ENCODE measurements at places on chromosomes 4 and X.

- DNase-seq = peak; percentile 86
These were observed 9.7 kb upstream of the MAGEA4 start for GRCh38 chrX:151902813-151903591.

DNA sequence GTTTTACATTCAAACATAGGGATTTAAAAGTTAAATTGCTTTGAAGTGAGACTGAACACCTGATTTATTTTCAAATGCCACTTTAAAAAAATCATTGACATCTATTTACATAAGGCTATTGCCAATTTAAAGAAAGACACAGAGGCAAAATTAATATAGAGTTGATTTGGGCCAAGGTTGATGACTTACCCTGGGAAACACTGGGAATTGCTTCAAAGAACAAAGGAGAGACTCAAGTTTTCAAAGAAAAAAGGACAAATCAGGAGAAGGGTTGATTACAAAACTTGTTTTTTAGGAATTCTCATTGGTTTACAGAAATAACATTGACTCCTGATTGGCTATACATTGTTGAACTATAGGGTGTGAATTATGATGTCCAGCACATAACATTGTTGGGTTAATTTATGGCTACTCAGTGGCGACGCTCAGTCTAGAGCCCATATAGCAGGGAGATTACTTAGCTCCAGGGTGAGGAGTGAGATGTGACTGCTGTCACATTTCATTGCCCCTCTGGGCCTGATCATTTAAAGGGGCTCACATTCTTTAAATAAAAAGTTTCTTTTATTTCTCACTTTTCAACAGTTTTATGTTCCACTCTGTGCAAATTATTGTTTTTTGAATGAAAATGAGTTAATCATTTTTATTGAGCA is 184.6 kb downstream of the SPATA18 start:
- no peak for DNase-seq

GRCh38 chr4:173503330-173504180 is 26.5 kb downstream of the HAND2 start:
- DNase-seq = no peak

DNA sequence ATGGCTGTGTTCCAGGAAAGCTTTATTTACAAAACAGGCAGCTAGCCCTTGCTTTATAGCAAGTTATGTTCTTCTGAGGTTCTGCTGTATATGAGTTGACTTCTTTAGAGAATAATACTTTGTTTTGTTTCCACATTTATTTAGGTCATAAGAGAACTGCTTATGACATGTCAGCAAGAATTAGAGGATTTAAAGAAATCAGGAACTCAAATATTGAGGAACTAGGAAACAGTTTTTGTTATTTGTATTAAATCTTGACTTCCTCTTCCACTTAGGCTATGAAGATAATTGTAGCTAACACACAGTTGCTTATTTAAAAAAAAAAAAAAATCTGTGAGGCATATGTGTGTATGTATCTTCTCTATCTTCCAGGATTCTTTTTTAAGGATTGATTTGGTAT is 14.3 kb downstream of the ZRSR2 start:
- no peak for DNase-seq

DNA sequence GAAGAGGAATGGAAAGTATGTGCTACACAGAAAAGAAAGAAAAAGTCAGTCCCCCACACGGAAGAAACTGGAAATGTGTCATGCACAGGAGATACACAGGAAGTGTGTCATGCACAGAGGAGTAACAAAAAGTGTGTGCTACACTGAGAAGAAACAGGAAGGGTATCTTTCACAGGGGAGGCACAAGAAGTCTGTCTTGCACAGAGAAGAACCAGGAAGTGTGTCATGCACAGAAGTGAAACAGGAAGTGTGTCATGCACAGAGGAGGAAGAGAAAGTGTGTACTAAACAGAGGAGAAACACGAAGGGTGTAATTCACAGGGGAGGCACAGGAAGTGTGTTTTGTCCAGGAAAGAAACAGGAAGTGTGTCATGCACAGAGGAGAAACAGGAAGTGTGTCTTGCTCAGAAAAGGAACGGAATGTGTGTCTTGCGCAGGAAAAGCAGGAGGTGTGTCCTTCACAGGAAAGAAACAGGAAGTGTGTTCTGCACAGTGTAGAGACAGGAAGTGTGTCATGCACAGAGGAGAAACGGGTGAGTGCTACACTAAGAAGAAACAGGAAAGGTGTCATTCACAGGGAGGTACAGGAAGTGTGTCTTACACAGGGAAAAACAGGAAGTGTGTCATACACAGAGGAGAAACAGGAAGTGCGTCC is 527.2 kb upstream of the PRKX start:
- peak; percentile 58 for DNase-seq

DNA sequence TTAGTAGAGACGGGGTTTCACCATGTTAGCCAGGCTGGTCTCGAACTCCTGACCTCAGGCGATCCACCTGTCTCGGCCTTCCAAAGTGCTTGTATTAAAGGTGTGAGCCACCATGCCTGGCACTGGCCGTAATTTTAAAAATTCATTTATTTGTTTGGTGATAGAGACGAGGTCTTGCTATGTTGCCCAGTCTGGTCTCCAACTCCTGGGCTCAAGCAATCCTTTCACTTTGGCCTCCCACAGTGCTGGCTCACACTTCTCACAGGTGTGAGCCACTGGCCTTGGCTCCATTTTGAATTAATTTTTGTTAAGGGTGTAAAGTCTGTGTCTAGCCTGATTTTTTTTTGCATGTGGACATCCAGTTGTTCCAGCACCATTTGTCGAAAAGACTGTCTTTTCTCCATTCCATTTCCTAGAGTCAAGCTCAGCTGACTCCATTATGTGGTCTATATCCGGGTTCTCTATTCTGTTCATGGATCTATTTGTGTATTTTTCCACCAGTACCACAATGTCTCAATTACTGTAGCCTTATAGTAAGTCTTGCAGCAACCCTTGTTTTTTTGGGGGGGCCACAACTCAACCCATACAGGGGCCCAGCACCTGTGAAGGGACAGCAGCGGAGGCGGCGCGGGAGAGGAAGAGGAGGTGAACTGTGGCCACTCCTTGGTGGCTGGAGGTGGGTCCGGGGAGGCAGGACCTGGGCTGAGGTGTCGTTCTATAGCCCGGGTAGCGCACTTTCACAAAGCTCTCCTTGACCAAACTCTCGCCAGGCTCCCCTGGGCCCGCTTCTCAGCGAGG is 1.5 kb upstream of the NSD2 start:
- DNase-seq = no peak

GRCh38 chrX:96683997-96684338 is 674 bp upstream of the DIAPH2 start:
- DNase-seq = no peak

DNA sequence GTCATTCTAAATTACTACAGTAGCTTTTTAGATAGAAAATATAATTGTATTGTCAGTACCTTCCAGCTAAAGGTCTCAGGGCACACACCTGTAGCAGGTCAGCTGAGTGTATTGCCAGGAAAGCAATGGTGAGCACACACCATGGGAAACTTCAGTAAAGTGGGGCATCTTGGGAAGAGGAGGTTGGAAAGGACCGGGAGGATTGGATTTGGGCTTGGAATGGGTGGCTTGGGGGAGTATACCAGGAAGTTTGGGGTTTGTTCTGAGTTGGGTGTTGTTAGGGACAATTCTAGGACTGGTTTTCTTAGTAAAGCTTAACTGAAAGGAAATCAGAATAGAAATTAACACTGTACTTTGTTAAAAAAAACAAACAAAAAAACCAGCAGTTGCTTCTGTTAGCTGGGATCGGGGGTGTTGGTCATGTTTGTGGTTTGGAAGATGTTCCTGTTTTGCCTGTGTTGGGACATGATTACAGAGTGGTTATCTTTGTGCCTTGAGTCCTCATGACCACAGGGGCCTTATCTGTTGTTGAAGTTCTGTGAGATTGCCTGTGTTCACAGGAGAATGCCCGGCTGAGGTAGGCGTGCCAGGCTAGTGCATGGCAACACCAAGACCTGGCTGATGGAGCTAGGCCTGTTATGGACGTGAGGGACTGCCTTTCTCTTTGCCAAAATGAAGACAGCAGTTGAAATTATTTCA is 35.1 kb downstream of the PRIMPOL start:
- DNase-seq = no peak

DNA sequence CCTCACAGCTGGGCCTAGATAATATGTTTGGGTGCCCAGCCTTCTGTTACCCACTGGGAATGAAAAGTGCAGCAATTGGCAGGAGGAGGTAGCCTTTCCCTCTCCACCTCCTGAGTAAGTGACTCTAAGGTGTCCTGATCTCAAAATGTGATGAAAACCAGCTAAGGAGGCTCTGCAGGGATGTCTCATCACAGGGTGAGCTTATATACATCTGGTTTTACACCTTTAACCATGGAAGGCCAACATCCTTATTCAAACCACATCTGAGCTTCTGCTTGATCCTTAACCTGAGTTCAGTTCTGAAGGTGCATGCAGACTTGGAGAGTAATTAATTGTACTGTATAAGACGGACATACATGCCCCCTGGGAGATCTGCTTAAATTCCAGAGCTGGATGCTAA is 53.7 kb downstream of the HOPX start:
- no peak for DNase-seq

GRCh38 chr4:99457270-99457669 is 22.1 kb upstream of the ADH7 start:
- no peak for DNase-seq

GRCh38 chr4:93384887-93385286 is 443.7 kb upstream of the ATOH1 start:
- no peak for DNase-seq

DNA sequence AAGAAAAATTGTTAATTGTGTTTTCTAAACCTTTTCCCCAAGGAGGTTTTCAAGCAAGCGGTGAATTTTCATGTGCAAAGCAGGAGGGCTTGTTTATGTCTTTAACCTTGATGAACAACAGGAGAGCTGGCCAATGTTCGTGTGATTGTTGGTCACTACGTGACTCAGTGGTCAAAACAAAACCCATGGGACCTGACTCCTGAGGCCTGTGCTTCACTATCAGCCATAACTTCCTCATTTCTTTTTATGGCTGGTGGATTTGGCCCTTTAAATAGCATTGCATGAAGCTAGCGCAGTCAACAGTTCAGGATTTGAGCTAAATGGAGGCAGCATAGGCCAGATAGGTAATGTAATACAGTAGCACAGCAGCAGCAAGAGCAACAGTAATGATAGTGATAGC is 80.5 kb downstream of the MID1IP1 start:
- no peak for DNase-seq

DNA sequence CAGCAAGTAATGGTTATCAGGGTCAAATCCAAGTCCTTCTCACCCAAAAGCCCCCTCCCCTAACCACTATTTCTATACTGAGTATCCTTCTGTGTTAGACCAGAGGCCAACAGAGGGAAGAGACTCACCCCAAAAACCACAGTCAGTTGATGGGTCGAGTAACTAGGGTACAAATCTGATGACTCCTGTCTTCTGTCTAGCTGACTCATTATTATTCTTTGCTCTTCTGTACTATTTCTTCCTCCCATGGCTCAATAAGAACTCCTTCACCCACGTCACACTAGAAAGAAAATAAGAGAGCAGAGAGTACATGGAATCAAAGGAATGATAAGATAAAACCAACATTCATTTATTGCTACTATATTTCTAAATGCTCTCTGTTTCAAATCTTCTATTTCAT is 2.0 kb downstream of the RAB40A start:
- no peak for DNase-seq

DNA sequence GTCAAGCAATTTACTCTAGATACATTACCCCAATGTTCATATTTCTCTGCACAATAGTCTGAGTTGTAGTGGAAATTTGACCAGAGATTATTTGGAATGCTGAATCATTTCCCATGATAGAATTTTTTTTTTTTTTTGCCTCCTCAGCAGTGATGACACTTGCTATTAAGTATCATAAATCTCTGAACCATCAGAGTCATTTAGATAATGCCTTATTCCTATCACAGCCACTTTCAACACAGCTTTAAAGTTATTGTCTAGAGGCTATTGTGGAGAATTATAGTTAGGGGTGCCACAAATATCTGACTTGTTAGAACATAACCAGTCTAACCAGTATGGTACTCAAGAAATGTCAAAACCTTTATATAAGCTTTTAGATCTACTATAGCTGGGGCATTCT is 79.8 kb downstream of the LCORL start:
- no peak for DNase-seq

DNA sequence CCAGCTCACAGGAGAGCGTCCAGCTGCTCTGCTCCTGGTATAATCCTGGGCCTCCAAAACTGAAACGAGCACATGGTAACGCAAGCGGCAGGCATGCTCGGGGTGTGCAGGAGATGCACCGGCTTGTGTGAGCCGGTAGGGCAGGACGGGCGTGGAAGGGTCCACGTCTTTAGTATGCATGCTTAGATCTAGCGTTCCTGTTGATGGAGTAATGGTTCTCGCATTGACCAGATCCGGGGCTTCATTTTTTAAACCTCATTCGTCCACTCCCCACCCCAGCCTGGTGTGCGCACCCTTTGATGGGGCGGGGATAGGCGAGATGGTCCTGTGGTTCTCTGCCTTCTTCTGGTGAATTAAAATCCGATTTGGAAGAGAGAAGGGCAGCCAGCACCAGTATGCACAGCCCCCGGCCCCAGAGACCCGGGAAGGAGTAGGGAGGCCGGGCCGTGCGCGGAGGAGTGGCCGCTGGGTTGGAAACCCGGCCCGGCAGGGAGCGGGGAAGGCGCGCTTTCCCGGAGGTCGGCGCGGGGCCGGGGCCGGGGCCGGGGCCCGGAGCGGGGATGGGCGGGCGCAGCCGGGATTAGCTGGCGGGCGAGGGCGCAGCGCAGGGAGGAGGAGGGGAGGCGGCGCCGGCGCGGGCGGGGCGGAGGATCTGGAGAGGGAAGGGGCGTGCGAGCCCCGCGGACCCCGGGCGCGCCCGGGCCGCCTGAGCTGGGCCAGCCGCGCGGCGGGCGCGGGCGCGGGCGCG is 39.9 kb downstream of the FAM149A start:
- no peak for DNase-seq

DNA sequence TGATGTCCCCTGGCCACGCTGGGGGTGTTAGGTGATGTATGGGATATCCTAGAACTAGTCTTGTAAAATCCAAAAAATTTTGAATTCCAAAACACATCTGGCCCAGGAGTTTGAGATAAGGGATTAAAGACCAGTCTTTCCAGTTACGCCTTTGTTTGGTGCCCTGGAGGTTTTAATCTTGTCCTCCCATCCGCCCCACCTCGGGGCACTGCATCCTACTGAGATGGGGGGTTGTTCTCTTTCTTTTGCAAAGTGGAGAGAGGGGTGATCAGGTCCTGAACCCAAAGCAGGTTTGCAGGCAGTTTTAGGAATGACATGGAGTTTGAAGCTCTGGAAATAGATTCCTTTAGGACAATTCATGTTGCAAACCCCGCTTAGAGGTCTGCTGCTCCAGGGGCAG is 1.8 kb downstream of the SUV39H1 start:
- DNase-seq = no peak

DNA sequence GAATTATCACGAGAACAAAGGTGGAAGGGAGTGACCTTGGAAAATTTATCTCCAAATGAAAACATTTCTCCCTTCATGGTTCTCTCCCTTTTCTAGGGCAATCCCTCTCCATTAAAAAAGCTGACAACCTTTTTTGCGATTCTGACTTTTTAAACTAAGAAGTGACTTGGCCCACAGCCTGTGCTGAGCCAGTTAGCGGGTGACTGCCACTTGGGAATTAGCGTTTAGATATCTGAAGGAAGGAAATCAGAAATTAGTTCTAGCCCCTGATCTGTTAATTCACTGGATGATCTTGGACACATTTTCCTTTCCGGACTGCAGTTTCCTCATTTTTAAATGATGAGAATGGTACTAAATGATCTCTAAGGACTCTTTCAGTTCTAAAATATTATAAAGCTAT is 245.0 kb downstream of the FBXO8 start:
- DNase-seq = no peak
